ENCODE measurements at places on chromosomes 7 and 10.
A peak's percentile ranks its signal among the peaks of the same experiment; 100 is the strongest.

DNA sequence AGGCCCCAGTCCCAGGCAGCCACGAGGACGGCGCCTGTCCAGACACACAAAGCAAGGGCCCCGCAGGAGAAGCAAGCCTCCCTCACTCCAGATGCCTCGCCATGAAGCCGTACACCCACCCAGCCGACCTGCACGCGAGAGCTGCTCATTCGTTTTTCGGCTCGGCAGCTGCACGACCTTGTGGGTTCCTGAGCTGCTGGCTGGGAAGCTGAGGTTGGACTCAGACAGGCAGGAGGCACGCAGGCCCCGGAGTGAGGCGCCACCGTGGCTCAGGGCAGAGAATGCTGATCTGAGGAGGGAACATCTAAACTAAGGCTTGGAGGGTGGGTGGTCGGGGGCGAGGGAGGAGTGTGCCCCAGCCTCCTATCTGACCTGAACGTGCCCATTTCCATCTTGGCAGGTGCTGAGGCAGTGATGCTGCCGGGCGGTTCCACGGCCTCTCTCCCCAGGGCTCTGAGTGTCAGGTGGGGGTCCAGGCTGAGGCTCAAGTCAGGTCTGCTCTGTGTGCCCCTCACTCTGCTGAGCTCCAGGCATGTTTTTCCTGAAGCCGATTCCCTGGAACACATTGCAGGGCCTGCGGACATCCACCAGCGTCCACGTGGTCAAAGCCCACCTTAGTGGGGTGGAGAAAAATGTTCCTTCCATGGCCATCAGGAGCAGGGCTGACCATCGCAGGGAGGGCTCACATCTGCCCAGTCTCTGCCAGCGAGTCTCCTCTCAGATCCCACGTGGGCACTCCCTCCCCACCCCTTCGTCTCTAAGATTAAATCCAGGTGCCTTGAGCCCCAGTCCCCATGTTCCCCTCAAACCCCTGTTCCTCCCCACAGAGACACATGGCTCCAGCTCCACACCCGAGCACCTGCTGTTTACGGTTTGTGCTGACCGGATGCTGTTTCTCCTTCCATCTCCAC is 28.1 kb upstream of the FAM20C start:
- DNase-seq: no peak

GRCh38 chr7:156673454-156673853 is 32.9 kb downstream of the RNF32 start:
- DNase-seq: no peak

DNA sequence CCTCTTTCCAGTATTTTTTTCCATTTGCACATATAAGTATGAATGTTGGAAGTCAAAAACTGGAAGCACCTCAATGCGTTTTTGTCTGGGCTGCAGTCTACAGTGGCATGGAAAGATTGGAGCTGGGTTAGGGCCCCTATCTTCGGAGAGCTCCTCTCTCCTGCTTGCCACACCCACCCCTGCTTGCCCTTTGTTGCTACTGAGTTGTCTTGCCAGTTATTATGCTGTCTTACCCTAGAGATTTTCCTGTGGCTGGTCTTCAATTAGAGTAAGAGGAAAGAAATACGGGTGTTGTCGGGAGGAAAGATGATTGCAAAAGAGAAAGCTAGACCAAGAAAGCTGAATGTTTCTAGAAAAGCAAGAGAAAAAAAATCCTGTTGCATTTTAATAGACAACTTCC is 228.9 kb upstream of the CELF2 start:
- DNase-seq: no peak

DNA sequence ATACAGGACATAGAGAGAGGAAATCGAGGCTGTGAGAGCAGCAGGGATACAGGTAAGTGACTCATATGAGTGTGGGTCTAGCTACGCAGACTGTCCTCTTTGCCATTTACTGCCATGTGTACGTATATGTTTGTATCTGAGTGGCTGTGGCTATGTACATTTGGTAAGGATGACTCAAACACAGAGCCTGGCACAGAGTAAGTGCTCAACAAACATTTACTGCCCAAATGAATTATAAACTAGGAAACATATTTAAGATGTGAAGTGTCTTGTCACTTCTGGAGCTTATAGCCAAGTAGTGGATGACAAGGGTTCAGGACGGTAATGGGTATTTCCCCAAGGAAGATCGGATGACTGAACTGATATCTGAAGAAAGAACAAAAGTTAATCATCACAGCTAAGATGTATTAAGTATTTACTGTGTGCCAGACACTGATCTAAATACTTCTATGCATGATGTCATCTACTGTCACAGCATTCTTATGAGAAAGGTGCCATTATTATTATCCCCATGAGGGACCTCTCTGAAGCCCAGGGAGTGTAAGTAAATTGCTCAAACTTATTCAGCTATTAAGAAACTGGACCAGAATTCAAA is 6.0 kb downstream of the MRPL43 start:
- no peak for DNase-seq

DNA sequence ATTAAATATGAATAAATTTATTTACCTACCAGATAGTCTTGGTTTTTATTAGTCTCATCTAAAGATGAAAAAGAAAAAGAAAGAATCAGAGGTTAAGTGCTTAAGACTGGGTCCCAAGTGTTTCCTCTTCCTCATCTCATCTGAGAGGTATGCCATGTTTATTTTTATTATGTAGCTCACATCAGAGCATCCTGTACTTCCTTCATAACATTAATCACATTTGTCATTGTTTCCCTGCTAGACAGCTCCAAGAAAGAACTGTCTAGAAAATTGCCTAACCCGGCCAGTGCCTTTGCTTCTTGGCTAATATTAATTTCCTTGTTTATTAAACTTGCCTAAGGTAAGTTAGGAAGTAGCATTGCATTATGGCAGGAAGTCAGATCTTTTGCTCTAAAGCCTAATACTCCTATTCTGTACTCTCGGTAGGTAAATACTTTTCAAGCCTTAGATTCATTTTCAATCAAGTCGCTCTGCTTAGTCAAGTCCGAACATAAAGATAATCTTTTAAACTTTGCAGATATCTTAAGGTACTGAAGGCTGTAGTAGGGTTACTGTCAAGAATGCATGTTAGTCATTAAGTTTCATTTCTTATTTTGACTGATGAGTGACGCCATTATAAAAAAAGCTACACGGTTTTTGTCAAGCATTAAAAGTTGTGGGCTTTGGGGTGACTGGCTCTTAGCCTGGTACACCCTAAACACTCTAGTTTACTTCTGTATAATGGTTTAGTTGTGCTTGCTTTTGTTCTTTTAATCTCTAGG is 47.4 kb downstream of the ZMYND11 start:
- DNase-seq: peak; percentile 56

DNA sequence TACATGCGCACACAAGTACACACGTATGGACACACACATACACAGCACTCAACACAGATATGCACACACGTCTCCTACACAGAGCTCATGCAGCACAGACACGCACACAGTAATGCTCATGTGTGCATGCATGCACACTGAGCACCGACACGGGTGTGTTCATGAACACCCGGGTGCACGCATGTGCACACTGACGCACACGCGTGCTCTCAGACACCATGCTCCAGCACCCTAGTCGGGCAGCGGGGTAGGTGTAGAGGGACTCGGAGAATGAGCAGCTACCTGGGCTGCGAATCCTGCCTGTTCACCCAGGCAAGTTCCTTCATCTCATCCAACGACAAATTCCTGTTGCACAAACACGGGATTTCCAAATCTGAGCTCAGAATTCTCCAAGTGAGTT is 184.7 kb downstream of the MAD1L1 start:
- DNase-seq: no peak

GRCh38 chr10:95261926-95262325 is 28.9 kb downstream of the PDLIM1 start:
- DNase-seq: no peak

DNA sequence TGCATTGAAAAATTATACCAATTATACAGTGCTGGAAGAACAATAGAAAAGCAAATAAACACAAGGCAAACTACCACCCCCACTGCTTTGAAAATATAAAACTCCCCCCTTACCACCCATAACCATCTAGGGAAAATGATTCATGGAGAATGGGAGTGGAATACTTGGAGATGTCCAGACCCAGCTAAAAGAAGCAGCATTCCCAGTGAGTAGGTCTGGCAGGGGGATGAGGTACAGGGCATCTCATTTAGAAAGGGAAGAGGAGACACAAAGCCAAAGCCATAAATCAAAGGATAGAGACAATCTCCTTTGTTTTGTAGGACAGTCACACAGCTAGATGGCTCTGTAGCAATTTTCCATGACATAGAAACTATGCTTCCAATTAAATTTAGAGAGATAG is 36.0 kb upstream of the DGKI start:
- DNase-seq: peak; percentile 39

DNA sequence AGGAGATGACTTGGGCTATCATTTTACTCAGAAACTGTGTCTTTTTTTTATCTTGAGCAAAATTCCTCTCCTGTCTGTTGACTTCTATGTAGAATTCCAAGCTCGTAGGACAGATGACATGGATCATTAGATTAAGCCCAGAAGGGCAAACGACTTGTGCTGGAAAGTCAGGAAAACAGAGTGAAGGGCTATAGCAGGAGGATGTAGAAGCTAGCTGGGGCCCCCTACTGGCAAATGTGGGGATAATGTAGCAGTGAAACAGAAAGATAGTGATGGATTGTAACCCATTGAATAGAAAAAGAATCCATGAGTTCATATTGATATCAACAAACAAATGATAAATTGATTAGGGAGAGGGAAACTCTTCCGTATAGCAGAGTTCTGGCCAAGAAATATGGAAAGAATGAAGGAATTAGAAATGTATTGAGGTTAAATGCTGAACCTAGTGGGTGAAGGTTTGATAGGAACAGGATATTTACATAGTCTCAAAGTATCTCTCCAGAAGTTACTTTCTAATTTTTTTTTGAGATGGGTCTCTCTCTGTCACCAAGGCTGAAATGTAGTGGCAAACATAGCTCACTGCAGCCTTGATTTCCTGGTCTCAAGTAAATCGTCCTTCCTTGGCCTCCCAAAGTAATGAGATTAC is 103.6 kb downstream of the LYZL1 start:
- peak; percentile 35 for DNase-seq

- DNase-seq: no peak
Measured at GRCh38 chr10:98920360-98920759, 315.3 kb downstream of the HPSE2 start.

GRCh38 chr10:63711361-63711760 is 190.2 kb downstream of the REEP3 start:
- DNase-seq: peak; percentile 93

- peak; percentile 43 for DNase-seq
Measured at GRCh38 chr10:99709480-99710229, 22.3 kb downstream of the COX15 start.

GRCh38 chr10:1858547-1858946 is 121.2 kb upstream of the ADARB2 start:
- DNase-seq: no peak

DNA sequence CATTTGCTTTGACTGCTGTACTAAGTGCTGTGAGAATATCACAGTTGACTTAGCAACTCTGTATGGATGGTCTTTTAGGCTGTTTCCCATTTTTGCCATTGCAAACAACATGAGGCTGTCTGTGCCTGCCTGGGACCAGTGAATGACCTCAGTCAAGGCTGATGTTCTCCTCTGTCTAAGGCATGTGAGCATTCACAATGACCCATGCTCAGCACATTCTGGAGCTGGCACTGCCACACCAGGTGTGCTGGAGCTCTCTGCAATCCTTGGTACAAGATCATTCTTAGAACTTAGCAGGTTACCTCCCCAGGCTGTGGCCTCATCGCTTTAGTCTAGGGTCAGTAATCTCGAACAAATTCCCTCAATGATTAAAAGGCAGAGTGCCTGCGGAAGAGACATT is 61.9 kb downstream of the SH3PXD2A start:
- no peak for DNase-seq

GRCh38 chr7:36459236-36459960 is 69.7 kb downstream of the ANLN start:
- DNase-seq: no peak

DNA sequence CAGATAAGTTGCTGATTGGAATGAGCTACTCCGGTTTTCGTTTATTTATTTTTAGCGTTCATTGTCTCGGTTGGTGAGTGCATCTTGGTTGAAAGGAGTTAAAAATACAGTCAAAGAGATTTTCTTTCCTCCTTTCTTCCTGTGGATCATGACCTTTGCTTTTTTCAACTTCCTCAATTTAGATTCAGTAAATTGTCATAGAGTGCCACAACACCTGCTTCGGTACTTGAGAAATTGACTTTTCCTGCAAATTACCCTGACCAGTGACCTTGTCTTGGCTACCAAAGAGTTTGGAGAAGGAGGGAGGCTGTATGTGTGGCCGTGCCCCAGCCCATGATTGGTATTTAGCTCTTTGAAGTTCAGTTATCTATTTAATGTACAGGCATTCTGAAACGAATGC is 128.7 kb downstream of the FAM204A start:
- no peak for DNase-seq

- no peak for DNase-seq
Measured at GRCh38 chr7:78959477-78959876, 494.0 kb downstream of the MAGI2 start.

- peak; percentile 72 for DNase-seq
Measured at GRCh38 chr10:102678842-102679289, 34.6 kb downstream of the TRIM8 start.

DNA sequence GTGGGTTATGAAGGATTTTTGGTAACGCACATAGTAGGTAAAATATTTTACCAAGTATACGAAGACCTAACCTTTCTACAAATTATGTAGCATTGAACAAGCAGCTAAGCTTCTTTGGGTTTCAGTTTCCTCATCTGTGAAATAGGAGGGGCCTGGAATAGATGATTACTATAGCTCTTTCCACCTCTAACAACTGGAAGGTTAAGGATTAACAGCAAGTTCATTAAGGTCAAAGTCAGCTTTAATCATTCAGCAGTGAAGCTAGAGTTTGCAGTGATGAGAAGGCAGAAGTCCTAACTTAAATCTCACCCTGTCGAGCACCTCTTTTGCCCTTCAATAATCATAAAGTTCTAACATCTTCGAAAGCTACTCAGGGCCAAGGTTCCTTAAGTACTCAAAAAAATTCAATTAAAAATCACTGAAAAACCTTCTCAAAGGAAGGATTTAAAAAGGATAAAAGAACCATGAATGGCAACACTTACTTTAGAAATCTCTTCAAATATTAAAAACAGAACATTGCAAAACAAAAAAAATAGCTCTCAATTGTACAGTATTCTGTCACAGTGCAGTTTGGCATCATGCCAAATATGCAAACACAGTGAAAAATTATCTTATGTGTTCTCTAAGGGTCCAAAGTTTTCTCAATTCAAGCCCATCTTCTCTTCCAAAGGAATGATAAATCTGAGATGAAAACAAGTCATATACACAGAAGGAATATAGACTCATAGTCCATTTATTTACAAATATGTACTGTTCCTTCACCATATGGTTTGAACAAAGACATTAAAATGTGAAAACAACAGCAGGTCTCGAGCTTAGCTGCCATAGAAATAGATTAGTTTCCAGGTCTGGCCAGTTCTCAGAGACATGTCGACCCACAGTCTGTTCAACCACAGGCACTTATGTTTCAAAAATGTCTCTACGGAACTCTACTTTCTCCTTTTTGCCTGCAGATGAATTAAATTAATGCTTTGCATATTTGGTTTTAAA is 152.0 kb upstream of the SLC13A1 start:
- DNase-seq: no peak

DNA sequence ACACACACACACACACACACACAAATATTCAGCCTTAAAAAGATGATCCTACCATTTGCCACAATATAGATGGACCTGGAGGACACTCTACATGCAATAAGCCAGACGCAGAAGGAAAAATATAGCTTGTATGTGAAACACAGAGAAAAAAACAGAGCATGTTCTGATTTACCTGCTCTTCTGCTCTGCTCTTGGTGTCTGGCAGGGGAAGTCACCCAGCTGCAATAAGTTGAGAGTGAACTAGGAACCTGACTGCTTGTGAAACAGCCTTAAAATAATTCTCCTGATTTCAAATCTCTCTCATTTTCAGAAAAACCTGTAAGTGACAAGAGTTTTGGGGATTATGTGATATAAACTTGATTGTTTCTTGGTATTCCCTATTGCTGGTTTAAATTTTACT is 31.0 kb upstream of the KCND2 start:
- DNase-seq: no peak
